ENCODE measurements at places on chromosomes 13 and 19.

DNA sequence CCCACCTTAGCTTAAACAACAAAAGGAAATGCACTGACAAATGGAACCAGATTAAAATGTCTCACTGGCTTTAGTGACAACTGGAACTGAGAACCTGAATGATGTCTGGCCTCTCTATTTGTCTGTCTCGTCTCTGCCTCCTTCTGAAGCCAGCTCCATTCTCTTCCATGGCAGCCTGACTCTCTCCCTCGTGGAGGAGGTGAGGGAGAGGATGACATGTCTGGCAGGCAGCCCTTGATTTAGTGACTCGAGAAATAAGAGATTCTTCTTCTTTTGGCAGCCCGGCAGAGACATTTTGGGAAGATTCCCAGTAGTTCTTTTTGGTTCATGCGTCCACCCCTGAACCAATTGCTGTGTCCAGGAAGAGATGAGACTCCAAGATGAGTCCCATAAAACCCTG lies 131.7 kb downstream of the KLF5 start:
- DNase-seq, result no peak

DNA sequence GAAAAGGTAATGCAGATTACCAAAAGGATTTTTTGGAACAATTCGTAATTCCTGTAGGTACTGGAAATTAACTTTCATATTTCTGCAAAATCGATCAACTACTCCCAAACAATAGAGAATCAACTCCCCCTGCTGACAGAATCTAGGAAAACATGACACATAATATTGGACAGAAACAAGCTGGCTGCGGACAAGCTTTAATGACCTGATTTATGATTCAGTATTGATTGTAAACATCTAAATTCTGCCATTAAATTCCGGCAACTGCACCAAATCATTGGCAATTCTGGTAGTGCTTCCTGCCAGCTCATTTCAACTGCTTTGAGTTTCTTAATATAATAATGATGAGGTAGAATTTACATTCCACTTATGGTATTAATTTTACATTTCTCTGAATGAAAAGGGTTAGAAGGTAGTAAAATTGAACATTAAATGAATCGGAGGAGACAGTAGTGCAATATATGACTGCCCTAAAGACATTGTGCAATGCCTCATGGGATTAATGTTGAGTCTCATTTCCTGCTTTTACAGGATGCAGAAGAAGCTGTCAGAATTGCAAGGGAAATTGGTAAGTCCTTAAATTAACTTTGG lies 146.5 kb downstream of the PCCA start:
- DNase-seq, result no peak

GRCh38 chr13:47546391-47547225 lies 454.5 kb downstream of the SUCLA2 start:
- no peak for DNase-seq

DNA sequence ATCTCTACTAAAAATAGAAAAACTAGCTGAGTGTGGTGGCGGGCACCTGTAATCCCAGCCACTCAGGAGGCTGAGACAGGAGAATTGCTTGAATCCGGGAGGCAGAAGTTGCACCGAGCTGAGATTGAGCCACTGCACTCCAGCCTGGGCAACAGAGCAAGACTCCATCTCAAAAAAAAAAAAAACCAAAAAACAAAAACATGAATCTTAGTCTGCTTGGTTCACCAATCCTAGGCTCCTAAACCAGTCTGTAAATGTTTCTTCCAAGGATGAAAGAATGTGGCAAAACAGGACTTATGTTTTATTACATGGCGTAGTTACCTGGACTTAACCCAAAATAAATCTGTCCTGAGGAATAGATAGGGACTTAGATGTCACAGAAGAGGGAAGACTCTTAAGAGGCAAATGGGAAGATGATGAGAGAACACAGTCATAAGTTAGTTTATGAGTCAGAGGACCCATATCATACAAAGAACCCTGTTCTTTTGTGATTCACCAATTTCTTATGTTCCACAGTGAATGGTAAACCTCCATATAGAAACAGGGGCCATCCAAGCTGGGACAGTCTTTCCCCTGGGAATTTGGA lies 6.9 kb upstream of the FBXL3 start:
- DNase-seq, result no peak

GRCh38 chr13:98984983-98985382 lies 7.1 kb upstream of the DOCK9 start:
- DNase-seq, result no peak

DNA sequence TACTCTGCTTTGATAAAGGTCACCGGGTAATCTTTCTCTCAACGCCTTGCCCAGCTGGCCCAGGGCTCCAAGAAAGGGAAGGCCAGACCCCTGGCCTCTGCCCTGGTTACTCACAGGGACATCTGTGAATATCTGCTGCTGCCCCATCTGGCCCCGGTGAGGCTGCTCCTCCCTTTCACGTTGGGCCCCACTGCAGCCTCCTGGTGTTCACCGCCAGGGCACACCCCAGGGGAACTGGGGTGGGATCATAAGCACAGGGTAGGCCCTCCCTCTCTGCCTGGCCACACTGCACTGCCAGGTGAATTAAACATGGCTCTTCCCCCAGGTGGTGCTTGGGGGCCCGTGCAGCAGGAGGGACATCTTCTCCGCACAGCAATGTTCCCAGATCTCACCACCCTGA lies 12.7 kb downstream of the LAIR1 start:
- no peak for DNase-seq

GRCh38 chr13:41701676-41702075 lies 244.3 kb downstream of the RGCC start:
- no peak for DNase-seq

DNA sequence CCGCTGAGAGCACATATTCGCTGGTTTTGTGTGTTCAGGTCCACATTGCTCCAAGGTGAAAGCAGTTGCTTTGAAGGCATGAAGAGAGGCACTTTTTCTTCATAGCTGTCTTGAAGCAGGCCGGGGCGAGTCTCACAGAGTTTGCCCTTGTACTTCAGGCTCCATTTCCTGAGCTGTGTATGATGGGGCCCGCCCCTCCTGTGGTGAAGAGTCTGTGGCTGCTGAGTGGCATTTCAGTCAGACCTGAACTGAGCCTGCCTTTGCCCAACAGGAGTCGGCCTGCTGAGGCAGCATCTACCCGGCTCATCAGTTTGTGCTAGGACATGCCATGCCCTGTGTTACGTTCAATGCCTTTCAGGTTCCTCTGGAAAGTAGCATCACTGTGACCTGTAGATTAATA lies 44.4 kb upstream of the C1QTNF9 start:
- no peak for DNase-seq

DNA sequence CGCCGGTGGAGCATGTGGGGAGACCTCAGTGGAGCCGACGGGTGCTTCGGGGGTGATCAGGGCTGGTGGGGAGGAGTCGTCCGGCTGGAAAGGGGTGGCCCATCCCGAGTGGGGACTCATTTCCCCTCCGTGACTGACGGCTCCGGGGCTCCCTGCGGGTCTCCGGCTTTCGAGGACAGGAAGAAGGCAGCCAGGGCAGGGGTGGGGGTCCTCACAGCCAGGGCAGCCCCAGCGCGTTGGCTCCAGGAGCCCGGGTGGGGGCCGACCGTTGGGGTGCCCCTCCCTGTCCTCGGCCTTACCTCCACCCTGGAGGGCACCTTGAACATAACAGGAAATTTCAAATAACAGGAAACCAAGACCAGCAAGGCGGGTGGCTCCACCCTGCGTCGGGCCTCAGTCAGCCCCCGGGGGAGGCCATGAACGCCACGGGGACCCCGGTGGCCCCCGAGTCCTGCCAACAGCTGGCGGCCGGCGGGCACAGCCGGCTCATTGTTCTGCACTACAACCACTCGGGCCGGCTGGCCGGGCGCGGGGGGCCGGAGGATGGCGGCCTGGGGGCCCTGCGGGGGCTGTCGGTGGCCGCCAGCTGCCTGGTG lies at the start of gene S1PR4:
S1PR4 (plus strand) TSS at position 393 of the 596 bp plus-strand sequence; CDS start at position 417, 24 bp downstream.
- DNase-seq, result peak; percentile 52

GRCh38 chr13:71869274-71869673 lies 2.3 kb upstream of the DACH1 start:
- DNase-seq, result no peak

- no peak for DNase-seq
These were observed at the start of gene C3 for GRCh38 chr19:6720369-6721137. TSS of gene C3 (minus strand) at chr19:6720650. CDS start at chr19:6720589, 61 bp downstream.

DNA sequence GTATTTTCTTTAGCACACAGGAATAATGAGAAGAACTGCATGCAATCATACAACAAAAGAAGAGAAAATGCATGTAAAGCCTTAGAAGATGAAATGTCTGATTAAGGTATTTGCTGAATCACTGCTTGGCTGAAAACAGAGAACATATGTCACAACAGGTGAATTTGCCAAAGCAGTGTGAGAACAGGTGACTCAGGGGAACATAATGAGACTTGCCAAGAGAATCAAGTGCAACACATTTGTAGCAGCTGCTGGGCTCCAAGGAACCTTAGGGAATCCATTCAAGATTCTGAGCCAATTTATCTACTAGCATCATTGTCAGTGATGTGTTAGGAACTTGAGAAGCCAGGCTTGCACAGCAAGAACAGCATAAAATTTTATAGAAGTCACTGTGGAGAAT lies 273.1 kb downstream of the PCDH20 start:
- no peak for DNase-seq

DNA sequence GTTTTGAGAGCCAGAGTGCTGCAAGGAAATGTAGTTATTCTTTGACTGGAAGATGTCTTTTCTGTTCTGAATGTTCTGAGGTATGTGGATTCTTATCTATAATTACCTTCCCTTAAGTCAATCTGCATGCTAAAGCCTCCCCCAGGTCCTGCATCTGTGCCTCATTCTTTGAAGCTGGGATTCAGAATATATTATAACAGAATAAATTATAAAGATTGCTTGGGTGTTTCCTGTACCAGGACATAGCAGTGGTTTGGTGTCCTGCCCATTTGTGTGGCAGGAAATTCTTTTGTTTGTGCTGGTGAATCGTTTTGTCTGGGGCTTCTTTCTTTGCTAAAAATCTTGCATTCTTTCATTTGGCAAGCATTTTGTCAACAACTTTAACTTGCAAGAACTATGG lies 60.2 kb downstream of the ITGBL1 start:
- no peak for DNase-seq

- DNase-seq, result no peak
These were observed 272.6 kb downstream of the EFNB2 start for GRCh38 chr13:106262886-106263285.

GRCh38 chr19:30647891-30648720 lies 275.9 kb downstream of the ZNF536 start:
- DNase-seq, result peak; percentile 64

DNA sequence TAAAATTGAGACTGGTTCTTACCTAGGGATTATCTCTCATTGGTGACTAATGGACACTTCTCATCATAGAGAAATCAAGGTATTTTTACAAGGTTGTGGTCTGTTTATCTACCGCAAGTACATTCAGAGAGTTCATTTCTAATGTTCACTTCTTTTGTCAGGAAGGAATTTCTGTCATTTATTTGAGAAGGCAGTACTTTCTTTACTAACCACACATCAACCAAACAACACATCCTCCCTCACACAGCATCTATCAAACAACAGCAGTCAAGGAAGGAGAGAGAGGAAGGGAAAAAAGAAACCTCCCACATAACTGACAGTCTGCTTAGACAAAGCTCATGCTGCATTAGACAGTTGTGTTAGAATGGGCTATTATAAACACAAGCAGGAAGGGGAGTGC lies 182.3 kb upstream of the KLF12 start:
- DNase-seq, result no peak

DNA sequence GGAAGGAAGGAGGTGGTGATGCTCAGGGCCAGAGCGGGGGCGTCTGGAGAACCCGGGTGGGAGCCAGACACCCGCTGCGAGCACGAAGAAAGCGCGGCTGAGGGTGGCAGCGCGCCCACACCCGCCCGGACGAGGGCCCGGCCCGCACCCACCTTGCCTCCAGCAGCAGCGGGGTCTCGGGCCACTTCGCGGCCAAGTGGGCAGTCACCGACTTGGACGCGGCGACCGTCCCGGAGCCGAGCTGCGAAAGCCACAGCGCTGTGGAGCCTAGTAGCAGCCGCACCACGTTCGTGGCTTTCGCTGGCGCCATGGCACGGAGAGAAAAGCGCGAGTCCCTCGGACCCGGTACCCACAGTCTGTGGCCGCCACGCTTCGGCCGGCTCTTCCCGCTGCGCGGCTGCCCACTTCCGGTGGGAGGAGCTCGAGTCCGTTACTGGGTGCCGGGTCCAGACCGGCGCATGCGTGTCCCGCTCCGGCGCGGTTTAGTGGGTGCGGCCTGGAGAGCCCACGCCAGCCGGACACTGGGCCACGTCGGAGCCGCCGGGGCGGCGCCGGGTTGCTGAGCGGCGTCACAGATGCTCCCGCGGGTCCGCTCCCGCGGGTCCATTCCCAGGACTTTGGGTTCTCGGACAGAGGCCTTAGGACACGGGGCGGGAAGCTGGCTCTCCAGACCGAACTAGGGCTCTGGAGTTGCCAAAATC lies at the start of gene UGGT2:
UGGT2 (minus strand) TSS at position 399 of the 701 bp plus-strand sequence; CDS start at position 310, 89 bp downstream.
- peak; percentile 98 for DNase-seq

DNA sequence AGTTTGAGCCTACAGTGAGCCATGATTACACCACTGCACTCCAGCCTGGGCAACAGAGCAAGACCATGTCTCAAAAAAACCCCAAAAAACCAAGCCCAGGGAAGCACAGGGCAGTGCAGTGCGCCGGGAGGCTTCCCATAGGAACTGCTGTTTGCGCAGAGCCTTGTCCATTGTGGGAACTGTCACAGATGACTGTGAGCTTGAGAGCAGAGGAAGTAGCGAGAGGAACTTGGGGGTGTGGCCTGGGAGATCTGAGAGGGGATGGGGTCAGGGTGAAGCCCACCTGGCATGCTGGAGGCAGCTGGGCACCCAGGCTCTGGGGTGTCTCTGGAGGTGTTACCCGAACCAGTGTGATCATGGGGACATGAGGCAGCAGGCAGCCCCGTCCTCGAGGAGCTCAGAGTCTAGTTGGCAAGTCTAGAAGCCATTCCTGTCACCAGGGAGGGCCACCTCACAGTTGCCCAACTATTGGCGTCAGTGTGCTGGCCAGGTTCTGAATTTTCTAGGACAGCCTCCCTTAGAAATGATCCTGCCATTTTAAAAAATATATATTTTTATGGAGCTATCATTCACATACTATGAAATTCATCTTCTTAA lies 10.4 kb downstream of the KDM4B start:
- DNase-seq, result no peak

DNA sequence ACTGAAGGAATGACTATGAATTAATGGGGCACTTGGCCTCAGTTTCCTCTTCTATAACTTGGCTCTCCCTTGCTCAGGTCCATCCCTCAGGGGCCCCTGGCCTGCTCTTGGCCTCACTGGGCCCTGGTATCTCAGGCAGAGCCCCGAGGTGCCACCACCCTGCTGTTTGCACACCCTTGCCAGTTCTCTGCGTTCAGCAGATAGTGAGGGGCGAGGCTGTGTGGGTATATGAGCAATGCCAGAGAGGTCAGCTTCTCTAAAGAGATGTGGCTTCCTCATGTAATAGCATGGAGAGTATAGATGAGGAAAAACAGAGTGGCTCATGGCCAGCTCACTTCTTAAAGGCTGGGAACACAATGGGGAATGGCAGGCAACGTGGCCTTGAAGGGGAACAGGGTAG lies 76.1 kb downstream of the CYSLTR2 start:
- no peak for DNase-seq

GRCh38 chr13:68030152-68030809 lies 800.1 kb upstream of the PCDH9 start:
- DNase-seq, result no peak

All from islet precursor cell (in vitro differentiated cells).